Stimulated activated CD8-positive, alpha-beta memory T cell treated with anti-CD3 and anti-CD28 coated beads, Interleukin-4, amount 100 ng/mL, for 1 hour (primary cell): ENCODE measurements at places on chromosomes 5 and 9.

DNA sequence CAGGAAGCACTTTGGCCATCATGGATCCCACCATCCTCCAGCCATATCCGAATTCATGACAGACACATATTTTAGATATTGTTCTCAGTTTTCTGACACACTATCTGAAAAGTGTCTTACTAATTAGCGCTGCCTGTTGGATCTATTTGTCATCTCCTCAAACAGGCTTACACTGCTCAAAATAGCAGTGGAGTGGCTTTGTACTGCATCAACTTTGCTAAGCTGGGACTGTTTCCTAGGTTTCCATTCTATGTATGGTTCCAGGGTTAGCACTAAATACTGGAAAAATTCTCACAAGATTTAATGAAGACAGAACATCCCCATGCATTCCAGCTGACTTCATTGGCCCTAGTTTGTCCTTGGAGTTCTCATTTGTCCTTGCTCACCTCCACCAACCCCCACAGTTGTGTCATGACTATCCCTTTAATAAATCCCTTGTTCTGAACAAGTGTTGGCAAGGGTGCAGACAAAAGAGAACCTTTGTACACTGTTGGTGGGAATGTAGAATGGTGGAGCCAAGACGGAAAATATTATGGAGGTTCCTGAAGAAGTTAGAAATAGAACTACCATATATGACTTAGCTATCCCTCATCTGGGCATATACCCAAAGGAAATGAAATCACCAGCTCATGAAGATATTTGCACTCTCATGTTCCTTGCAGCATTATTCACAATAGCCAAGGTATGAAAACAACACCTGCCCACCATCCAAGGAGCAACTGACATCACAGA lies 136.5 kb upstream of the RAI14 start:
- DNase-seq, result no peak

DNA sequence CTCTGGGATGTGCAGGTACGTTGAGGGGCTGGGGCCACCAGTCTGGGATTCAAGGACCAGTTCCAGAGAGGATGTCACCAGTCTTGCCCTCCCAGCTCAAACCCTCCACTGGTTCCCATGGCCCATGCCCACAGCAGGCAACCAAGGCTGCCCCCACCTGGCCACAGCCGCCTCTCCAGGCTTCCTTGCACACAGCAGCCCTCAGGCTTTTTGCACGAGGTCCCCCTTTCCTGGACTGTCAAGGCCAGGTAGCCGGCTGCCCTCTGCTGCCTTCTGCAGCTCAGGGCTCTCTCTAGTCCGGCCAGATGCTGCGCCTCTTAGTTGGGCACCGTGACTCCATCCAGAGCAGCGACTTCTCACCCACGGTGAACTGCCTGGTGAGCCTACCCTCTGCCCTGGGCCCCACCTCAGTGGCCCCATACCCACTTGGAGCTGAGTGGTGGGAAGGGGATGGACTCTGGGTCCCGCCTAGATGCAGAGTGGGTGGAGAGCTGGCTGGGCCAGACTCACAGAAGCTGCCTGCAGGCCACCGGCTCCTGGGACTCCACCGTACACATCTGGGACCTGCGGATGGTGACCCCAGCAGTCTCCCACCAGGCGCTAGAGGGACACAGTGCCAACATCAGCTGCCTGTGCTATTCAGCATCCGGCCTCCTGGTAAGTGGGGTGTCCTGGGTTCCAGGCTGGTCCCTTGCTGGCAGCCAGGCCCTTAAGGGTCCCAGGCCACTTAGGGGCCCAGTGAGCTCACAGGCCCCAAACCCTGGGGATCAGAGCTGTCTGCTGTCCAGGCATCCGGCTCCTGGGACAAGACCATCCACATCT lies 2.9 kb downstream of the WDR38 start:
- DNase-seq, result no peak

- DNase-seq, result no peak
Measured at GRCh38 chr9:6834306-6834705, 76.5 kb downstream of the KDM4C start.

- no peak for DNase-seq
Measured at GRCh38 chr5:65840071-65840470, 86.3 kb upstream of the ERBIN start.

DNA sequence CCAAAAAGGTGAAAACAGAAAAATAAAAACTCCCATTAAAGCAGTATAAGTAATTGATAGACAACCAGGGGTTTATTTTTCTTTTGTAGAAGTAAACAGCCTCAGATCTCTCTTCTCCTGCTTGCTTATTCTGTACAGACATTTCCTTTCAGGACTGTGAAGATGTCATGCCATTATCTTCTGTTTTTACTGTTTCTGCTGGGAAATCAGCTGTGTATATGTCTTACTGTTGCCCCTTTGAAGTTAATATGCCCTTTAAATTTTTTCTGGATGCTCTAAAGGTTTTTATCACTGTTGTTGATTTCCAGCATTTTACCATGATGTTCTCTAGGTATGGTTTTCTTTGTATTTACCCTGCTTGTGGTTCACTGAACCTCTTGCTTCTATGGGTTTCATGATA lies 199.5 kb downstream of the NXNL2 start:
- DNase-seq, result no peak

DNA sequence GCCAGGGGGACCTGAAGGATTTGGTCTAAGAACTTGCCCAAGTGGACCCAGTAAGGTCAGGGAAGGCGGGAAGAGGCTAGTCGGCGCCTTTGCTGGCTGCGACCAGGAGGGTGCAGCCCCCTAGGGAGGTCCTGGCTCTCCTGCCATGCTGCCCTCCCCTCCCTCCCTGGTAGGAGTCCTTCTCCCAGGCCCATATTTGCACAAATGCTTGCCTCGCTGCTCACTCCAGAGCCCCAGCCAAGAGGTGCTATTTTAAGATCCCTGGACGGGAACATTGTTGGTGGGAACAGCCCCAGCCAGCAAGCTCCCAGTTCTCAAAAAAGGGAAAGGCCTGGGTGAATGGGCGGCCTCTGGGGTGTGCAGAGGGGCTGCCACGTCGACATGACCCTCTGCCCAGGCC lies 4.3 kb upstream of the IL17B start:
- no peak for DNase-seq

DNA sequence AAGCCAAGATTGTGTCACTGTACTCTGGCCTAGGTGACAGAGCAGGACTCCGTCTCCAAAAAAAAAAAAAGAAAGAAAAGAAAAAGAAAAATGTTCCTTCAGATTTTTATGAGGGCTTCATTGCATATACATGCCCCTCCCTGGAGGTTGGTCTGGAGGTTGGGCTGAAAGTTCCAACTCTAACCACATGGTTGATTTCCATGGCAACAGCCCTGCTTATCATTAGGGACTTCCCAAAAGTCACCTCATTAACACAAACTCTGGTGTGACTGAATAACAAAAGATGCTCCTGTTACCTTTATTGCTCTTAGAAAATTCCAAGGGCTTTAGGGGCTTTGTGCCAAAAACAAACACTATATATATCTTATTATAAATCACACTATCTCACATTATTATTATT lies 113.8 kb downstream of the TMC1 start:
- DNase-seq, result no peak

- no peak for DNase-seq
Measured at GRCh38 chr9:11023201-11023600, 410.4 kb upstream of the PTPRD start.

GRCh38 chr5:160787240-160787639 lies 64.8 kb downstream of the ATP10B start:
- DNase-seq, result no peak

- DNase-seq, result no peak
Measured at GRCh38 chr5:95102080-95102479, 182.8 kb downstream of the MCTP1 start.

- DNase-seq, result peak; percentile 14
Measured at GRCh38 chr9:137550231-137550621, at the start of gene PNPLA7. PNPLA7 (minus strand) TSS chr9:137550402; CDS start chr9:137550197, 205 bp downstream.

GRCh38 chr5:170100066-170100943 lies 5.4 kb upstream of the FOXI1 start:
- DNase-seq, result peak; percentile 51

- no peak for DNase-seq
Measured at GRCh38 chr5:53944981-53945380, 365.4 kb downstream of the ARL15 start.

GRCh38 chr5:73994963-73995362 lies 369.0 kb downstream of the ARHGEF28 start:
- DNase-seq, result no peak

DNA sequence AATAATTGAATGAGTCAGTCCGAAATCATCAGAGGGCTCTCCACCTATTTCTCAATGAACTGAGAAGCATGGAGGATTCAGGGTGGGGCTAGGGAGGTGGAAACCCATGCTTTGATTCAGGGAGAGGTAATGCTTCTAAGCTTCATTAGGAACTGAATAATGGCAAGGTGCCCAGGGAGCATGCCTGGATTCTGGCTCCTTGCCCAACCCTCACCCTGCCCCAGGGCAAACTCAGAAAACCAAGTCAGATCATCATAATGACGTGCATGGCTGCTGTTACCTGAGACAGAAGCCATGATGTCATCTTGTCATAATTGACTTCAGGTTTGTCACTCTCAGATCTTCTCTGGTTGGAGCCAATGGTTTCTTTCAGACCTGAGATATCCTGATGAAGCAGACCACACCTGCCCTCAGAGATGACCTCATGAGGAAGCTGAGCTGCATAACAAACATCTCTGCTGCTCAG lies 199.6 kb downstream of the SYK start:
- DNase-seq, result no peak

DNA sequence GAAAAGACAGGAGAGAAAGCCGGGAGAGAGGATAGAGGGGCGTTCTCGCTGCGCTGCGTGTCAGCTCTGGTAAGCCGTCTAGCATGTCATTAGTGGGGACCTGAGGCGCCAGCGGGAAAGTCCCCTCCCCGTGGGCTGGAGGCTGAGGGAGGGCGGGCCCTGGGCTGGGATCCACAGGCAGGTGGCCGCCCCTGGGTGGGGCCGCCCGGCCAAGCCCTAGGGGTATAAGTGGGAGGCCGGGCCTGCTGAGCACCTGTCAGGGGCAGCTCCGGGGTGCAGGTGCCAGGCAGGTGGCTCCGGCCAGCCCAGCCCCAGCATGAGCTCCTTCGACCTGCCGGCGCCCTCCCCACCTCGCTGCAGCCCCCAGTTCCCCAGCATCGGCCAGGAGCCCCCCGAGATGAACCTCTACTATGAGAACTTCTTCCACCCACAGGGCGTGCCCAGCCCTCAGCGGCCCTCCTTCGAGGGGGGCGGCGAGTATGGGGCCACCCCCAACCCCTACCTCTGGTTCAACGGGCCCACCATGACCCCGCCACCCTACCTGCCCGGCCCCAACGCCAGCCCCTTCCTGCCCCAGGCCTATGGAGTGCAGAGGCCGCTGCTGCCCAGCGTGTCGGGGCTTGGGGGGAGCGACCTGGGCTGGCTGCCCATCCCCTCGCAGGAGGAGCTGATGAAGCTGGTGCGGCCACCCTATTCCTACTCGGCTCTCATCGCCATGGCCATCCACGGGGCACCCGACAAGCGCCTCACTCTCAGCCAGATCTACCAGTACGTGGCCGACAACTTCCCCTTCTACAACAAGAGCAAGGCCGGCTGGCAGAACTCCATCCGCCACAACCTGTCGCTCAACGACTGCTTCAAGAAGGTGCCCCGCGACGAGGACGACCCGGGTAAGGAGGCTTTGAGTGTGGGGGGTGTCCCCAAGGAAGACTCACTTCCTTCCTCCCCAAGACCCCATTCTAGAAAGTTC lies at the start of gene FOXI1:
Gene FOXI1 (plus strand): TSS at position 256 of the 970 bp plus-strand sequence. CDS start 61 bp downstream, at position 317.
- no peak for DNase-seq

DNA sequence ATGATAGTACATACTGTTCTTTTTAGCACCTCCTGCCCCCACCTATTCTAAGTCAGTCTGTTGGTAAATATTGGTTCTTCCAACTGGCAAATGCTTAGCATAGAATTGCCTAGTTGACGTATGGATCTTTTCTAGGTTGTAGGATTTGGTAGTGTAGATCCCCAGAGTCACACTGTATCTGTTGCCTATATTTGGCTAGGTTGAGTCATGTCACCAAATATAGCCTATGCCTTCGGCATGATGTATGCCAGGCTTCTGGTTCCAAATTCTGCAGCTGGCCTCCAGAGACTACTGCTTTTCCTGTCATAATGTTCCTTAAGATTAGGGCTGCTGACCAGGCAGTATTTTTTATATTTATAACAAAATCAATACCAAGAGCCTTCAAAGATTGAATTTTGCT lies 38.2 kb downstream of the CPEB4 start:
- DNase-seq, result no peak

DNA sequence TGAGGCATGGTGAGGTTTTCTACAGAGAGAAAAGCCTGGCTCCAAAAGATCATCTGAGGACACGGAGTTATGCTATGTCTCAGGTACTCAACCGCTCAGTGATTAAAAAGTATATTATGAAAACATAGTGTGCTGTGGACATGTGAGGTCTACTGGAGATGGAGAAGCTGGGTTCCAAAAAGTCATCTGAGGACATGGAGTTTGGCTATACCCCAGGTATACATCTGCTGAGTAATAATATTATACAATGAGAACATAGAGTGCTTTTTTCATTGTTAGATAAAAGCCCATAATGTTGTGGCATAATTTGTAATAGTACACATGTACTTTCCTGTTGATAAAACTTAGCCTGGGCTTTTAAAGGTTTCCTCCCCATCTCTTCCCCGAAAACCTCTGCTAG lies 70.7 kb upstream of the SHISAL2B start:
- no peak for DNase-seq

- no peak for DNase-seq
Measured at GRCh38 chr9:88183798-88184495, 45.7 kb upstream of the SPATA31C2 start.

DNA sequence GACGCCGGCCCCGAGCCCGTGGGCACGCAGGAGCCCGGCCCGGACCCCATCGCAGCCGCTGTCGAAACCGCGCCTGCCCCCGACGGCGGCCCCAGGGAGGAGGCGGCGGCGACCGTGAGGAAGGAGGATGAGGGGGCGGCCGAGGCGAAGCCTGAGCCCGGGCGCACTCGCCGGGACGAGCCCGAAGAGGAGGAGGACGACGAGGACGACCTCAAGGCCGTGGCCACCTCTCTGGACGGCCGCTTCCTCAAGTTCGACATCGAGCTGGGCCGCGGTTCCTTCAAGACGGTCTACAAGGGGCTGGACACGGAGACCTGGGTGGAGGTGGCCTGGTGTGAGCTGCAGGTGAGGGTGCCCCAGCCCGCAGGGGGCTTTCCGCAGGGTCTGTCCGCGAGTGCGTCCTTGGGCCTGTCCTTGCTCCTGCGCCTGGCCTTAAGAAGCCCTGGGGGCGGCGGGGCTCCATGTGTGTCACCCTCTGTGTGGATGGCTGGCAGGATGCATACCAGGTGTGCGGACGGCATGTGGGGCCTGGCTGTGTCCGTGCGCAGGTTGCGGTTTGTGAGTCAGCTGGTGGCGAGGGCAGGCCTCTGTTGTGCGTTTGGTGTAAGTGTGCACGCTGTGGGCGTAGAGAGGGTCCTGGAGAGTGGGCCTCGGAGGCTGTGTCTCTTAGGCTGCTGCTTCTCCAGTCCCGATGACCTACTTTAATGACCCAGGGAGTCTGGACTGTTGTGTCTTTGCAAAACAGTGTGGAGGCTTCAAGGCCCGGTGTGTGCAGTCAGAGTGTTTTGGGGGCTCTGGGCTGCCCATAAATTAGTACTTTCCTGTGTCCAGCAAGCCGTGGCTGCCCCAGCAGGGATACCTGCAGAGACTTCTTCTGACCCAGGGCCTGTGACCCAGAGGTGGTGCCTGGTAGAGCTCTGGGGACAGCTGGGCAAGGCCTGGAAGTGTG lies 1.6 kb downstream of the WNK2 start:
- no peak for DNase-seq
